Fibroblast of skin of left biceps (primary cell): ENCODE measurements at places on chromosomes 6 and 20.

DNA sequence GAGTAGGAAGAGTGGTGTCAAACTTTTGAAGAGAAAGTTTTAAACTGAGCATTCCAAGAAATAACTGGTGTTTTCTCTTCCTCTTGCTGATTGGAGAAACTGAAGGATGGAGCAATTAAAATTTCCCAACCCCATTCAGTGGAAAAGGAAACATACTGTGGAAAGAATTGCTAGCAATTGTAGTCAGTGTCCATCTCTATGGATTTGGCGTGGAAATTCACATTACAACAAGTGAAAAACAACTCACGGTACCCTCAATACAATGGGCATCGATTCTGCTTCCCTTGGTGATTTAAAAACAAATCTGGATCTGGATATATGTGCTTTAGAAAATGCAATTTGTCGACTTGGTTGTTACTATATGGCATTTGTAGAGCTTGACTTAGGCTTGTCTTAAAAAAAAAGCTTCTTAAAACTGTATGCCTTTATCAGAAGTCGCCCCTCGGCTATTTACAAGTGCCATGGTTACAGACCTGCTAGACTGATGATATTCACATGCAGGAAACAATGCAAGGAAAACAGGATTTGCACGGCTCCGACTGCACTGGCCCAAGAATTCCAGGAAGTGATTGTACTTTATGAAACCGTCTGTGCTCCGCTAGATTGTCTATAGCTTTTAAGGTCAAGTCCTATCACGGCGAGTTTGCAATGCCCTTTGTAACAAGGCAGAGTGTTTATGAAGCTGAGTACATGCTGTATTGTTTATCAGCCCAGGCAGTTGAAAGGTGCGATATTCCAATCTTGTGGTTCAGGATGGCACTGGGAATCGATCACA lies 131.7 kb upstream of the PHACTR1 start:
- no peak for DNase-seq

DNA sequence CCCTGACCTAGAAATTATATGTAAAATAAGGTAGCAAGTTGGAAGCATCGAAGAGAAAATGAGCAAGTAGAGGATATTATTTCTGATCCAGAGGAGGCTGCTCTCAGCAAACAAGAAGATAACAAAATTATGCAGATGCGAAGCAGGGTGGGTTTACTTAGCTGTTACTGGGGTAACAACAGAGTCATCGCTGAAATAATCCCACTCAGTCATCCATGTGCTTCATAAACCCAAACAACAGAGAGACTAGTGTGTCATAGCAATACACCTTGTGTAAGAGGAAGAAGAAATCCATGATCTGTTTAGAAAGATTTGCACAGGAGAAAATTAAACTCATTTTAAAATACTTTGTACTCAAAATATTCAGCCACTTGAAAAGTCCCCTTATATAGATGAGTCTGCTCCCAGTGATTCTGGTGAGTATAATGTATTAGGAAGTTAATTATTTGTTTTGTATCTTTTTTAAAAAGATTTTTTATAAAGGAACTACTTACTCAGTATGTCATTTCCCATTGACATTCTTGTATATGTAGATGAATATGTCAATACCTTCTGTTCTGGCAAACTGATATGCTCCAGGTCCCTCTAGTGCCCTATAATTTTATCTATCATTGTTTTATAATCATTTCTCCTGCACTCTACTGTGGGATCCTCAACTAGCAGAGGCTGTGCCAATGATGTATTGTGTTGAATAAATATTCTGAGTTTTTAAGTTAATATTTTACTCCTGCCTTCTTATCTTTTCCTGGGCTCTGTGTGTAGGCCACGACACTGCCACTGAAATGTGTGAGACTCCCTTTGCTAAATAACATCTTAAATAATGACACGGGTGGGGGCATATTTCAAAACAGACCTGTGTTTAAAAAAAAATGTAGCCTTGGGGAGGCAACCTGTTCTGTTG lies 8.6 kb upstream of the HIVEP2 start:
- DNase-seq, result no peak

DNA sequence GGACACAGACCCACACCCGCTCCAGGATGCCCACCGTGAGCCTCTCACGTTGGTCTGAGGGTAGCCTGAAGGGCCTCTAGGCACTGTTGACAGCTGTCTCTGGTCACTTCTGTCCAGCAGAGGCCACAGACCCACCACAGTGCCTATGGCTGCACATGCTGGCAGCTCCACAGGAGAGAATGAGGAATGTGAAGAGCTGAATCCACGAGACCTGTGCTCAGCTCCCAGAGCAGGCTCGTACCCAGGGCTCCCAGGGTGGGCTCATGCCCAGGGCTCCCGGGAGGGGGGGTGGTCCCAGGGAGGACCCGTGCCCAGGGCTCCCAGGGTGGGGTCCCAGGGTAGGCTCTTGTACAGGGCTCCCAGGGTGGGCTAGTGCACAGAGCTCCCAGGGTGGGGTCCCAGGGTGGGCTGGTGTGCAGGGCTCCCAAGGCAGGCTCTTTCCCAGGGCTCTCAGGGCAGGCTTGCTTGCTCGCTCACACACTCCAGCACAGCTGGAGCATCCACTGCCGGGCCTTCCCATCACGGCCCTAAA lies 201.0 kb downstream of the SYNDIG1 start:
- DNase-seq, result no peak

- no peak for DNase-seq
These were observed 25.5 kb upstream of the OCSTAMP start for GRCh38 chr20:46575937-46576461.

DNA sequence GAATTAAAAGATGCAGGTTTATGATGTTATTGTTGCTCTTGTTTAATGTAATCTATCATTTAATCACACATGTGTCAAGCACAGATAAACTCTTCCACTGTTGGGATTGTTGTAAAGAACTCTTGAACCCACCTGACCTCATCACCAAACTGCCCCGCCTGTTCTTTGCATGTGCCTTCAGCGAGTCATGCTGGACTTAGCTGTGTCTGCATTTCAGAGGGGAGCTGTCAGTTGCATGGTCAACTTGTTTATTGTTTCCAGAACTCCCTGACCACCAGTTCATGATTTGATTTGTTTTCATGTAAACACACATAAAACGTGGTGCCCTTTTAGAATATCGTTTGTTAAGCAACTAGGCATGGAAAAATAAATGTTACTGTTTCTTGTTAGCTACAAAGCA lies 93.6 kb downstream of the KHDC1L start:
- no peak for DNase-seq

- DNase-seq, result no peak
These were observed 26.9 kb downstream of the LYRM2 start for GRCh38 chr6:89611666-89612065.

- no peak for DNase-seq
These were observed 91.2 kb downstream of the RNF182 start for GRCh38 chr6:14015964-14016363.

DNA sequence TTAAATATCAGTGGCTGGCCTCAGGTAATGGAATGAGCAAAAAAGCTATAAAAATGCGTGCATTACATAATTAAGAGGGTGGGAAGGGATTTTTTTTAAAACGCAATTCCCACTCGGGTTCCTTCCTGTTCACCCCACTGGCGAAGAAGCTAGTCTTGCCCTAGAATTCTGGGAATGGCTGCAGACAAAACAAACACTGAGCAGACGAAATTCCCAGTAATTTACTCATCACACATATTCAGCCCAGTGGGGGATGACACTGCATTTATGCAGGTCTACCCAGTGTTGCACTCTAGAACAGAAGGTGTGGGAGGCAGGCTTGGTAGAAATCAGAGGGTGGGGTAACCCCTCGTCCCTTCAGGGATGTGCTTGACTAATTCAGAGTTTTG lies 2695.0 kb upstream of the DEFB115 start:
- no peak for DNase-seq

GRCh38 chr6:36297511-36297910 lies 27.7 kb downstream of the PNPLA1 start:
- no peak for DNase-seq

DNA sequence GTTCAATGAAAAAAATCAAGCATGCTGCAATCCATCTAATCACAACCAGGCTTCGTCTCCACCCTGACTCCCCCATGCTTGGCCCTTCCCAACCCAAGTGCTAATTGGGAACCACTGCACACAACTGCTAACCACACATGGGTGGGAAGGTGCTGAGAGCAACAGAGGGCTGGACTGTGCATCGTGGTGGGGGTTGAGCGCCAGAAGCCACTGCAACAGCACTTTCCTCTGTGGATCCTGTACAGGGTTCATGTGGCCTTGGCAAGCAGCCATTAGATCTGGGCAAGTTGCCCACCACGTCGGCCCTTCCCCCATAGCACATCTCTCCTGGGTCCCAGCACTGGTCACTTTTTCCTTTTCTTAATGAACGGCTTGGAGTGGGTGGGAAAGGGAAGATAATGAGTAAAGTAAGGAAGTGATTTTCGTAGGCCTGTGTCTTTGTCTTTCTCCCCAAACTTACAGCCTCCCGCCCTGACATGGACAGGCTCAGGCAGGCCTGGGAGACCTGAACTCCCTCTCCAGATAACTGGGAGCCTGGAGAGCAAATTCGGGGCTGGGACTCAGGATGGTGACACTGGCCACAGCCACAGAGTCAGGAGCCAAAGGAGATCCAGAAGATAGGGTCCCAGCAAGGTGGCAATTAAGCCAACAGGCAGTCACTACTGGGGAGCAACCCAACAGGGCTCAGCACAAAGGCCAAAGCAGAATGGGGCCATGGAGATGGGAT lies 34.4 kb upstream of the MRPS10 start:
- peak; percentile 24 for DNase-seq

DNA sequence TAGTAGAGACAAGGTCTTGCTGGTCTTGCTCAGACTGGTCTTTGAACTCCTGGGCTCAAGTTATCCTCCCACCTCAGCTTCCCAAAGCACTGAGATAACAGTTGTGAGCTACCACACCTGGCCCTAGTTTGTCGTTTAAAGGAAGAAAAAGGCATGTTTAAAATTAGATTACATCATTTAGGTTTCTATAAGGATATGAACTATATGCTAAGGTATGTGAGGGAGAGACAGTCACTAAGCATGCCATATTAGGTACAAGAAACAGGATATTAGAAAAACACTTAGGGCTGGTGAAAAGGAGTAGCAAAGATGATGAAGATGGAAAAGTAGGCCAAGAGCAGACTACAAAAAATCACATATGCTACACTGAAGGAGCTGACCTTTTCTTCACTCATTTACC lies 106.4 kb downstream of the ASCC3 start:
- DNase-seq, result peak; percentile 39

GRCh38 chr6:157481865-157482249 lies 100.9 kb downstream of the ZDHHC14 start:
- no peak for DNase-seq

- no peak for DNase-seq
These were observed 34.3 kb downstream of the C6orf89 start for GRCh38 chr6:36920049-36920448.

DNA sequence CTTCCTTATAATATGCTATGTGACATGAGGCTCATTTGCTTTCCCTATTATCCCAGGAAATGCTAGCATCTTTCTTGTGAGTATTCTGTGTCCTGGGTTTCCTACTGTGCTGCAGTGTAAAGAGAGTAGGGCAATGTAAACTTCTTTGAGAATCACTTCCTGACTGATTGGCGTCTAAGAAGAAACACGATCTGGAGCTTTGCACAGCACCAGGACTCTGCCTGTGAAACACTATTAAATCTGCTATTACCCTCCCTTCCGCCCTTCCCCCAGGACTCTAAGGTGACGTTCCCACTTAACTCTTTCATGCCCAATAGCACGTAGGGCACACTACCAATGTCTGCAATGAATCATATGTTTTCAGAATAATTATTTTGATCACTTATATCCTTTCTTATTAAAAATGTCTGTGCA lies 607.3 kb upstream of the CITED2 start:
- no peak for DNase-seq

DNA sequence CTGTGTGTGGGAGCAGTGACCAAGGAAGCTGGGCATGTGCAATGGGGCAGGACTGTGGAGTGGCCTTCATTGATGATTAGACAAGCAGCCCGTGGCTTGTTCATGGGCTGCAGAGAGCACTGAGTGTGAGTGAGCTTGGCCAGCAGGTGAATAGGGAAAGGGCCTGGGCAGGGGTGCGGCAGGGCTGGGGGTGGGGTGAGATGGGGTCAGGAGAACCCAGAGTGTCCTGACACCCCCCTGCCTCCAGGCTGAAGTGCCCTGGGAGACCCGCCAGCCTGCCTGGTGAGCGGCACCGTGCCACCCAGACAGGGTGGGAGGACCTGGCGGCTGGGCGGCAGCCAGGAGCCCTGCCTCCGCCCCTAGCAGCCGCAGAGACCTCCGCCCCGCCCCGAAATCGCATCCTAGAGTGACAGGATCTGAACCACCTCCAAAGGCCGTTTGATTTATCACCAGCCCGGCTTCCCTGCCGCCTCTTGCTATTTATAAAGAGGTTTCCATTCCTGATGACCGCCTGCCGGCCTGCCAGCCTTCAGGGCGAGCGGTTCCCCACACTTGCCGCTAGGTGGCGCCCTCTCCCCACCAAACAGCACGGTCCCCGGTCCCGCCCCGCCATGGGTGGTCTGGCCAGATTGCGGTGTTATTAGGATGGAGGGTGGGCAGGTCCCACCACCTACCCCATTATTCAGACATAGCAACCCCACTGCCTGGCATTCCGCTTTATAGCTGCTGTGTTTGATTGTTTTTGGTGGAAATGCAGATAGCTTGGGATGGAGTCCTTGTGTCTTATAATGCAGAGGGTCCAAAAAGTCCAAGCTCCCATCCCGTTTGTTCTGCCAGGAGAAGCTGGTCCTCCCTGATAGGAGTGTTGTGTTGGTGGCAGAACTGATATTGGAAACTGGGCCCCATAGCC lies 3.5 kb downstream of the MYLK2 start:
- peak; percentile 17 for DNase-seq

DNA sequence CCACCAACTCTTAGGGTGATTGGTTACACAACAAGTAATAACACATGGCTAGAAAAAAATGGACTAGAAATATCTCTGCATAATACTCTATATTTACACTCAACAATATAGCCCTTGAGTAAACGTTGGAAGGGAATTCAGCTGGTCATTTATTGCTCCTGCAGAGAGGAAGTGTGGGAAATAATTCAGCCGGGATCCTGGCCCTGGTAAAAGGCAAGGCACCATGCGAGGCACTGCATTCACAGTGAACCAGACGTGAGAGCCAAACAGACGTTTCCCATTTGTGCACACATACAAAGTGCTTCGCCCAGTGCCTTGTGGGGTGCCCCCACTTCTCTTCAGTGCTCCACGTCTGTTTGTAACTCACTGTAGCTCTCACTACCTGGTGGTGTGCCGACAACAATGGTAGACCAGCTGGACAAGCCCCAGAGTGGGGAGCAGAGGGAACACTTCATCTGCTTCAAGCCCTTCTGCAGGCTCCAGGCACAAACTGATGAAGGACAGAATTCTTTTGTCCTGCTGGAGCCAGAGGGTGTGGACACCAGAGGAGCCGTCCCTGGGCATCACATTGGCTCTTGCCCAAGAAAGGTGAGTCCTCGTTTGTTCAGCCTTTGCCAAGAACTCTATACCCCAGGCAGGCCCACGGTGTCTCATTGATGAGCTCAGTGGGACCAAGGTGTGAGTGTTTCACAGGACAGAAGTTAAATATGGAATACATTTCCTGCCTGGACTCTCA lies 18.8 kb downstream of the SYNDIG1 start:
- no peak for DNase-seq
